Right hindlimb (tissue), 1 donor: ENCODE measurements at places on chromosomes 12 and 14.

GRCh38 chr14:93267149-93267711 lies 60.2 kb downstream of the UBR7 start:
- DNase-seq: no peak

DNA sequence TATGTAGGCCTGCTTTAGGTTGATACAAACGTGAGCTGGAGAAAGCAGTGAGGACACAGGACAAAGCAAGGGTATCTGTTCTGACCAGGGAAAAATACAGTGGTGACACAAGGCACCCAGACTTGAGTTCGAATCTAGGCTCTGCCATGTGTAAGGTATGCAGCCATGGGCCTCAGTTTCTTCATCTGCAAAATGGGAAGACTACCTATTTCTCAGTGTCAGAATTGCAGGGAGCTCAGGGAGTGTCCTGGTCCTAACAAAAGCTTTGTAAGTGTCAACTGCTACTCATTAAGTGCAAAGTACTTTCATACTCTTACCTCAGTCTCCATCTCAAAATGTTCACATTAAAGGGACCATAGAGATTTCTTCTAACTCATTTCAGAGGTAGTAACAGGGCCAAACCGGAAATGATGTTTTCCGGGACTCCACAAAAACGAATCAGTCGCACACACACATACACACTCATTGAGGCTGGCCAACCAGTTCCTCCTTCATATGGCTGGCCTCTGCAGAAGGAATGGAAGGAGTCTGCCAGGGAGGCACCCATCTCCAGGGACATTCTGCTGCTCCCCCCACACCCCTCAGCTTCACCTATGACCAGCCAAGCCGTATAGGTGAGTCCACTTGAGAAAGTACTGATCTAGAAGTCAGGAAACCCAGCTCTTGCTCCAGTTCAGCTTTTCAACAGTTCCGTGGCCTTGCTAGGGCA lies 7.8 kb downstream of the CTDSP2 start:
- no peak for DNase-seq

- no peak for DNase-seq
Observed at GRCh38 chr14:83864106-83864505, 1665.8 kb upstream of the FLRT2 start.

GRCh38 chr14:61749264-61749663 lies 13.0 kb upstream of the SNAPC1 start:
- DNase-seq: no peak

DNA sequence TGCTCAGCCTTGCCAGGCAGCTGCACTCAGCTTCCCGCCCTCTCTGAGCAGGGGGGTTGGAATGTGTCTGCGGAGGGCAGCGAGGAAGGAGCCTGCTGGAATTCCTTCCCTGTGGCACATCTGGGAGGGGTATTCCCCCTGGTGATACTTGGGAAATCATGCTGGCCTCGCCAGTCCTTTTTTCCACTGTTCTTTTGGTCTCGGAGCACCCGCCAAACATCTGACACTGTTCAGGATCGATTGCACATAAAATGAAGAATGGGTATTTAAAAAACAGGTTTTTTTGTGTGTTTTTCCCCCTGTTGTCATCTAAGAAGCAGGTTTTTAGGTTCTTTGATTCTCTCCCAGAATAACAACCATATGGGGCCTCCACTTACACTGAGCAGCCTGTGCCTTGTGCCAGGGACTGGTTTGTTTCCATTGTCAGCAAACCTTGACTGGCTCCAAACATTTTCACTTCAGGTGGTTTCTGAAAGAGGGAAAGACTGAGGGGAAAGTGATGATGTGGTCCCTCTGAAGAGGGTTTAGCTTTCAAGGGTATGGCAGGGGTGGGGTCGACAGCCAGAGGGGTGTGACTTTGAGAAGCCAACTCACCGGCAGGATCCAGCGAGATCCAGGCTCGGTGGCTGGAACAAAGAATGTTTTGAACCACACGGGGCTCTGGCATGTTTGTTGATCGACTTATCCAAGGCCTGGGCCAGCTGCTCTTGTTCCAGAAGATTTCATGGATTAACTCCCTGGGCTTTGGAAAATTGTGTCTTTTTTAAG lies 215.1 kb downstream of the CACNA1C start:
- DNase-seq: peak; percentile 79

DNA sequence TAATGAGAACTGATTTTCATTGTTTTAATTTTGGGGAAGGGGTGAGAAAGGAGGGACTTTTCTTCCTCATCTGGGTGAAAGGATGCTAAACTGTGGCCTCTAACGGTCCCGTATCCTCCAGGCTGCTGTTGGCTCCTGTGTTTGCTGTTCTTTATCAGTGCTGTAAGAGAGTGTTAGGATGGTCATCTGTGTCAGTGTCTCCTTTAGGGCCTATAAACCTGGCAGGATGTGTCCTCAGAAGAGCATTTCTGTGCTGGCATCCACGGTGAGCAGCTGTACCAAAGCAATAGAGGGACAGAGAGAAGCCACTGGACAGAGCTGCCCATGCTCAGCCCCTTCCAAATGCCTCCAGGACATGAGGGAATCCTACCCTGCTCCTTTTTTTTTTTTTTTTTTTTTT lies 253.1 kb downstream of the ZFP36L1 start:
- DNase-seq: no peak

DNA sequence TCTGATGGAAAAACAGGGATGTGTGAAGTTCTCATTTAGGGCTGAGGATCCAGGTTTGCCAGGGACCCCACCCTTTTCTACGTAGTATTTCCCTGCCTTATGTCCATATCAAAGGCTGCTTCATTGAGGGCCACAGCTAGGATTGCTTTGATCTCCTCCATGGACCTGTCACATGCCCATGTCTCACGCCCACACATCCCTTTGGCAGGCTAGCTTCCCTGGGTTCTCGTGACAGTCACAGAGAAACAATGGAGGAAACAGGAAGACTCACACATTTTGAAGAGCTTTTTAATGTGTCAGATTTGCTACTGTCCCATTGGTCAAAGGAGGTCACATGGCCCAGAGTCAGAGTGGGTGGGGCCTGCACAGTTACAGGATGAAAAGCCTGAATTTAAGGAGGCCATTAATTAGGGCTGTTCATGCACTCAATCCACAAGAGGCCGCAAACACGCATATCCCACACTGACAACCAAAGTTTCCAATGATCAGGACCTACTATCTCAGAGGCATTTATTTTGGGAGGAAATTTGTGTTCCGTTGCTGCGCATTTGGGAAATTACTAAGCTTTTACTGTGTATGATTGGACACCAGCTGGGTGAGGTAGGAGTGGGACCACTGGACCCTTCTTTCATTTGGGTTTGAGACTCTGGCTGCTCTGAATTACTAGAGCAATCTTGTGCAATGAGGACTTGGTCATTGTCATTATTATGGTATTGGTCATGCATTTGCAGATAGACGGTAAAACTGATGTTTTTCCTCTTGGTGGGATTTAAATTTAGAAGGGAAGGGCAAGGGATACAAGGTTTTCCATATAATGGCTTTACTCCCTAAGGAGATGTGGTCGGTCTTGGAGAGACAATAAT lies 266.2 kb downstream of the KTN1 start:
- no peak for DNase-seq

DNA sequence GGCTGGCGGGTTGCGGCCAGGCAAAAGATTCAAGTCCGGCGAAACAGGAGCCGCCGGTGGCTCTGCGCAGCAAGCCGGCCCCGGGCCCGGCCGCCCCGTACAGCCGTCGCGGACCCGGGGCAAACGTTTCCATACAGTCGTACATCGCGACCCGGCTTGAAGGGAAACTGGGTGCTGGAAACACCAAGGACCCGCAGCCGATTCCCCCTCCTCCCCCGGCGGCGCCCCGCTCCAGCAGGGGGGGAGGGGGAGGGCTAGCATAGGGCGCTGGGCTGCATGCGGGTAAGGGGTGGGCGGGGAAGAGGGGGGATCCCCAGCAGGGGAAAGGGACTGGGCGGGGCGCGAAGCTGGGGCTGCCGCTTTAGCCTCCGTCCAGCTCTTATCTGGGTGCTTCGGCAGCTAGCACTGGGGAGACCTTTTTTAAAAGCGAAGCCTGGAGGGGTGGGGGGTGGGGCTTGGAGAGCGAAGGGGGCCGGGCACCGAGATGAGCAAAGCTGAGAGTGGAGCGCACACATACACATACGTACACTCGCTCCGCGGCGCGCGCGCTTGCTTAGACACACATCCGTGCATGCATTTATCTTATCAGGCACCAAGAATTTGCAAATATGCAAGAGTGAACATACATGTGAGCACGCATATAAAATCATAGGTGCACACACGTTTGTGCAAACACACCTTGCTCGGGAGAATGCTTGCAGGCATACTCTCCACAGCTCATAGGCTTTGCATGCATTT lies 11.9 kb downstream of the RARG start:
- DNase-seq: peak; percentile 86

DNA sequence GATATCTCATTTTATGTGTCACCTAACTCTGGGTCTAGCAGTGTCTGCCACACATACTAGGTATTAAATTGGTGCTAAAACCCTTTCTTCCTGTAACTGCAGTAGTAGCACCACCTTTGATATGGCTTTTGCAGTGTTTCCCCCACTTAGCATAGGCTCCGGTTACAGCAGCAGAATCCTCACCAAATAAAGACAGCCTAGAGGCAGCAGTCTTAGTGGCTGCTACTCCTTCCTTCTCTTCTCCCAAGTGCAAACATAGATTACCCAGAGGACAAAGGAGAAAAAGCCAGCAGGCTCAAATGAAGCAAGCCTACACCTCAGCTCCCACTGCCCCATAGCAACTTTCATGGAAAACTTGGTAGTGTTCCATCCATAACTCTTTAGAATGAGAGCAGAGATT lies 30.1 kb upstream of the ABCC9 start:
- no peak for DNase-seq

GRCh38 chr12:93536111-93536765 lies 36.2 kb upstream of the SOCS2 start:
- DNase-seq: no peak

DNA sequence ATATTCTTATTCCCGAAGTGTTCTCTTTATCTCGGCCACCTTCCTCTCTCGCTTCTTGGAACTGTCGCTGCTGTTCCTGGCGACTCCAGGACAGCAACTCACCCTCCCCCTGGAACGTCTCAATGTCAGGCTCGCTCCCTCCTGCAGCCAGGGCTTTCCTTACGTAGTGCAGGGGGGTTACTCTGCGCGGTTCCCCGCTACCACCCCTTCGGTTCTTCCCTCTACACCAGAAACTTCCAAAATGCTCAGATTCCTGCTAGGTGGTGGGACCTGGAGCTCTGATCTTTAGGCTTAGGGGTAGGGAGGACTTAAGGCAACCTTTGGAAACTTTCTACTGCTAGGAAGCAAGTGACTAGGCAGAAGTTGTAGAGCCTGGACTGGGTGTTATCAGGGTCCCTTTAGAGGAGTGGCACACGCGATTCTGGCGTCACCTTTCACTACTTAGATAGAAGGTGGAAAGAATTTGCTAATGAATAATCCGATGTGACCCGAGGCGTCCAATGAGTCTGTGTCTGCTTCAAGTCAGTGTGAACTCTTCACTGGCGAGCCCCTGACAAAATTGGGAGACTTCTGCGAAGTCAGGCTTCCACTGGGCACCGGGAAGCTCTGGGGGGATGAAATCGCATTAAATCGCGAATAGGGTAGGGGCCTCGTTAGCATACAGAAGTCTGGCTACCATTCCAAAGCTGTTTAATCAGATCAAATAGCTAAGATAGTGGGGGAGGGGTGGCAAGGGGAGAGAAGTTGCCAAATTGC lies 900 bp upstream of the DPF3 start:
- peak; percentile 18 for DNase-seq

DNA sequence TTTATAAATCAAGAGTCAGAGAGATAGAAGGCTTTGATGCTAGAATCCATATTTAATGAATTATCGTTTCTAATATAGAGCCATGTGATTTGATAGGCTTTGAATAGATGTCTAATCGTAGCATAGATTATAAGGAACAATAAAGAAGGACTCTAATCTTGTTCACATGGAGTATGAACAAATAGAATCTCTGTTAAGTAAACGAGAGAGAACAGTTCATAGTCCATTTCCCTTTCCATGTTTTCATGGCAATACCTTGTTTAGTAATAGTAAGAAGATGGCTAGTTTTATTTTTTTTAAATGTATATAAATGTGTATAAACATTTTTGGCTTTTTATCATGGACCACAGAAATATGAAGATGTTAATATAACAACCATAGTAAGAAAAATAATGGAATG lies 32.3 kb upstream of the RAD51AP1 start:
- DNase-seq: no peak

DNA sequence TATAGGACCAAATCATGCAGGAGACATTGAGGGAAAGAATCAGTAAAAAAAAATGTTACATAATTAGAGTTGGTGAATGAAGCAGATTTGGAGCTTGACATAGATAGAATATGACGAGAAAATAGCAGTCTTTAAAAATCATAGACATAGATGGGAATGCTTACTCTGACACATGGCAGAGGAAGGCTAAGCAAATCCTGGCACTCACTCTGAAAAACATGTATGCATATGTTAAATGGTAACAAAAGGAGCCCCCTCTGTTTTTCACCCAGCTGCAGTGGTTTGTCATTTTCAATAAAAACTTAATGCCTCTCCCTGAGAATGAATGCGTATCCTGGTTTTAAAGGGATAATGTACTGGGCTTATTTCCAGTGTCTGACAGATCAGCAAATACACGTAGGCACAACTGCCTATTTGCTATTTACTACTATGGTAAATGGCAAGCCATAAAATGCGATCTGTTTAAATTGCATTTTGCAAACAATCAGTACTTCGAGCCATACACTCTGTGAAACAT lies 561.2 kb upstream of the SEL1L start:
- no peak for DNase-seq

GRCh38 chr14:101926085-101926484 lies 38.3 kb upstream of the DYNC1H1 start:
- DNase-seq: no peak

DNA sequence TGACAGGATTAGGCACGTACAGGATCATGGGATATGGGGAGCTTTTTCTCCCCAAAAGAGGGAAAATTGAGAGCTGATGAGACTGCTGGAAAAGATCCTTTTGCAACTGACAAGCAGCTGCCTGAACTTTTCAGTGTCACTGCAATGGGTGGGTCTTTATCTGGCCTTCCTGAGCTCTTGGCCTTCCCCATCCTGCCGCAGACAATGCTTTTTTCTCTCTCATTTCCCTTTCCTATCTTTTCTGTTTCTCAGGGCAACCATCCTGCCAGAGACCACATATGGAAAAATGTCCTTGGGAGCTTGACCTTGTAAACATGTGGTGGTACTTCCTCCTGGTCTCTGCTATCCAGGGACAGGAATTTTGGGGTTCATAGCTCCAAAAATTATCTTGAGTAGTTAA lies 75.8 kb downstream of the CALM1 start:
- no peak for DNase-seq

DNA sequence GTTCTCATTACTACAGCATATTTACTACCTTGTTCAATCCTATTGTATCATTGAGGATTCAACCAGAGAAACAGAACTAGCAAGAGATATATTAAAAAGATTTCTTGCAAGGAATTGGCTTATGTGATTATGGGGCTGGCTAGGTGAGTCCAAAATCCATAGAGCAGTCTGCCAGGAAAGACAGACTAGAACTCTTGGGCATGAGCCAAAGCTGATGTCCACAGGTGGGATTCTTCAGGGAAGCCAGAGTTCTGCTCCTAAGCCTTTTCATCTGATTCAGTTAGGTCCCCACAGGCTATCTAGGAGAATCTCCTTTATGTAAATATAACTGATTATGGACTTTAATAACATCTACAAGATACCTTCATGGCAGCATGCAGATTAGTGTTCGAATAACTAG lies 26.0 kb downstream of the PELI2 start:
- no peak for DNase-seq
